ENCODE measurements at places on chromosomes 7 and 10.

- DNase-seq: no peak
These were observed 44.2 kb downstream of the JAZF1 start for GRCh38 chr7:28136420-28136819.

GRCh38 chr7:139362302-139362701 lies 2.6 kb downstream of the LUC7L2 start:
- no peak for DNase-seq

GRCh38 chr10:59324597-59324996 lies 37.8 kb downstream of the FAM13C start:
- no peak for DNase-seq

DNA sequence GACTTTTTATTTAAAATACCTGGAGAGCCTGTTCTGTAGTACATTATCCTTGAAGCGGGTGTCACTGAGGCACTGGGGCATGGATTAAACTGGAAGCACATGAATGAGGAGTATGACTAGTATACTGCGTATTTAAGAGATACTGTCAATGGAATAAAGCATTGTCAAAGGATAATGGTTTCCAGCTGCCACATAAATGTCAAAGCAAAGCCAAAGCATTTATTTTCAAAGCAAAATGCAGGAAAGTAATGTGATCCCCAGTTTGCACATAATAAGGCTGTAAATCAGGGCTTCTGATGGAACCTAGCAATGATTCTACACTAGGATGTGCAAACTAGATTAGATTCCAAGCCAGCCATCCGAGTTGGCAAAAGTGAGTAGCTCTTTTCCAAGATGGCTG lies 240.1 kb downstream of the POU6F2 start:
- DNase-seq: no peak

- DNase-seq: no peak
These were observed 10.1 kb downstream of the TBC1D12 start for GRCh38 chr10:94412449-94412848.

DNA sequence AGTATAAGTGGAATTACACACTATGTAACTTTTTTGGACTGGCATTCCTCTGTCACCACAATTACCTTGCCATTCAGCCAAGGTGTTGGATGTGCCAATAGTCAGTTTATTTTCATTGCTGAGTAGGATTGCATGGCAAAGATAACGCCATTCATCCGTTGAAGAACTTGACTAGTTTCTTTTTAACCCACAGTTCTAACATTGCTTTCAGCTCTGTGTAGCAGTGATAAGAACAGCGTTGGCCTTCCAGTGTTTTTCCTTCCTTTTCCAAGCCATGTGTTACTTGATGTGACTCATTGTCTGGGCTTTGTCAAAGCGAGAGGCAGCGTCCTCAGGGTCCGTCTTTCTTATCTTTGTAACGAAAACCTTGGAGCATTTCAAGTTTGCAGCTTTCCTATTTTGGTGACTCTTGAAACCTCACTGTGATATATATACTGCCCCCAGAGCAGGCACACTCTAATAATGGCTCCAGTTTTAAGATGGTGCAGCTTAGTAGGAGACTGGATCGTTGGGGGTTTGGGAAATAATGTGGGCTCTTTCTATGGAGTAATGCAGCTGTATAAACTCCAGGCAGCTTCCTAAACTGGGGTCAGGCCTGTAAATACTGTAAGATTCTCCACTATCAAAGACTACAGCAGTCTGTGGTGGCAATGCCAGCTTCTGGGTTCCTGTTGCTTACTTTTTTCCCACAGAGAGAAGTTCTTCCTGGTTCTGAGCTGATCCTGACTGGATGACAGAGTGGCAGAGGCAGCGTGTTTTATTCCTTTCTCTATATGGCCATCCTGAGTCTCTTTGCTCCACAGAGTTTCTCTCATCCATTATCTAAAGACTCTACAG lies 41.7 kb downstream of the AKR1E2 start:
- no peak for DNase-seq

DNA sequence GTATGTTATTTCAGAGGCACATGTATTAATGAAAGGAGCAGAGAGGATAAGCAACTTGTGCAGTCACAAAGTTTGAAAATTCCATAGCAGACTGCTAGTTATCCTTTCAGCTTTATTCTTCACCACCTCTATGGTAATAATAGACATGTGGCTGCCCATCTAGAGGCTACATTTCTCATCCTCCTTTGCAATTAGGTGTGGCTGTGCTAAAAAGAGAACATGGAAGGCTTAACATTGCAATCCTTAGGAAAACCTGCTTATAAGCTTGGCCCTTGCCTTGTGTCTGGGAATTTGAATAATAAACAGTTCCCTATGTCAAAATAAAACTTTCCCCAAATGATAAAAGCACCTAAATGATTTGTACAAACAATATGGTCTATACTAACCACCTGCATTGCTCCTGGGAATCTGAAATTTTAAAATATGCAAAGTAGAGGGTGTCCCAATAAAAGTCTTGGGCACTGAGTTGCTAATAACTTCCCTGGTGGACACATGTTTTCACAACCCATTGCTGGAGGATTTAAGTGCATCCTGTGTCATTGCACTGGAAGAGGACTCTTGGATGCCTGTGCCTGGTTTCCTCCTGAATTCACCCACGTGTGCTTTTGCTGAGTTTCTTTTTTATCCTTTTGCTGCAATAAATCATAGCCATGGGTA lies 30.5 kb downstream of the IL6 start:
- no peak for DNase-seq

- DNase-seq: no peak
These were observed 625.1 kb downstream of the DNAJB6 start for GRCh38 chr7:157961731-157962457.

GRCh38 chr7:116653204-116653603 lies 18.8 kb upstream of the MET start:
- no peak for DNase-seq

- DNase-seq: no peak
These were observed 868.0 kb downstream of the KCNMA1 start for GRCh38 chr10:76769582-76769981.

GRCh38 chr10:75718991-75719390 lies 287.6 kb downstream of the LRMDA start:
- DNase-seq: no peak

GRCh38 chr10:125370578-125370977 lies 210.2 kb upstream of the CTBP2 start:
- no peak for DNase-seq

DNA sequence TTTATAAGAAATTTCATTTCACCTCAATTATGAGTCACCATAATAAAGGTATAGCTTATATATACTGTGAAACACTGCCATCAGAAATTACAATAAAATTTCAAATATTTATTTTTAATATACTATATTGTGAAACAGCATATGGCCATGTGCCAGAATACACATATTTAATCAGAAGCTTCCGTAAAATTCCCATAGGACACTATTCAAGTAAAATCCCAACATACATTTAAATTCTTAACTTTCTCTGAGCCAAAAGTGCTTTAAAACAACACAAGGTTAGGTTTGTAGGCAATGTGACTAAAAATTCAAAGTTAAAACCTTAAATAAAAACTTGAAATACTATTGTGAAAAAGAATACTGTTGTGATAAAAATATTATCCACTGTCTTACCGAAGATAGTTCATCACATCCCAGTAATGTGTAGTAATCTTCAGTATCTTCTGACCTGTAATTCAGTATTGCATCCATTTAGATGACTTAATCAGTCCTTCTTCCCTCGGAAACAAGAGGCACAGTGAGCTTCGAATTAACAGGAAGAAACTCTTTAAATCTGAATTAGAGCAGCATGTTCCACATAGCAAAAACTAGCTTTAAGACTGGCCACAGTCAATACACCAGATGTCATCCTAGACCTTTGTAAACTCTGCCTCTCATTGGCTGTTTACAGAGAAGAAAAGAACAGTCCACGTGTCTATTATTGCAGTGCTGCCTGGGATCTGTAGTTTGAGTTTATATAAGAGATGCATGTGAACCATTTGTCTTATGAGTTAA lies at the start of gene DNAJC12:
TSS of gene DNAJC12 (minus strand) at position 648 of the 774 bp plus-strand sequence. CDS start at position 471, 177 bp downstream.
- DNase-seq: no peak

- no peak for DNase-seq
These were observed 603.4 kb downstream of the KCNMA1 start for GRCh38 chr10:77034240-77034639.

DNA sequence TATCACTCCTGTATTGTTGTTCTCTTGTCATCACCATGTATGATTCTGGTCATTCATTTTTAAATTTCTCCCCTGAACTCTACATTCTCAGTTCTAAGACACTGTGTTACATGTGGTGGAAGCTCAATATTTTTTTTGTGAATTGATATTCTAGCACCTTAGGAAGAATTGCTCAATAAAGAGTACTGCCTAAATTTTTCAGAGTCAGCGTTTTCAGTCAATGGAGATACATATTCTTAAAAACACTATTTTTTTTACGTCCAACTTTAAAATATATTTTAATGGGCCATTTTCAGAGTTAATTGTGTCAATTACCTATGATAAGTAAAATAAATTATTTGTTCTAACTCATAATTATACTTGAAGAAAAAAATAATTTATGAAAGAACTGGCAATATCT lies 210.4 kb upstream of the PLXDC2 start:
- no peak for DNase-seq

GRCh38 chr7:99089914-99090629 lies 53.8 kb downstream of the SMURF1 start:
- DNase-seq: no peak

DNA sequence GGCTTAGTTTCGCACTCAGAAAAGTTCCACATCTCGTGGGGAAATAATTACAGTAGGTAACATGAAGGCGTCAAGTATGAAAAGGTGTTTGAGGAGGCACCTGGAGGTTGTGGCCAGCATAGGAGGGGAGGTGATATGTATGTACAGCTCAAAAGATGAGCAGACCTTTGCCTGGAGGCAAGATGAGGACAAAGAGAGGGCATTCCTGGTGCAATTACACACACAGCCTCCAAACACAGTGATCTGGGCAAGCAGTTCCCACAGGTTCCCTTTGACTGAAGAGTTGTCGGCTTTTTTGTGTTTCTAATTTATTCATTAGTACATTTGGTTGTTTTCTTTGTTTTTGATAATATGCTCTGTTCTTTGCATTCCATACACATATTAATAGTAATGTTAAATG lies 46.9 kb downstream of the CDK14 start:
- DNase-seq: no peak

DNA sequence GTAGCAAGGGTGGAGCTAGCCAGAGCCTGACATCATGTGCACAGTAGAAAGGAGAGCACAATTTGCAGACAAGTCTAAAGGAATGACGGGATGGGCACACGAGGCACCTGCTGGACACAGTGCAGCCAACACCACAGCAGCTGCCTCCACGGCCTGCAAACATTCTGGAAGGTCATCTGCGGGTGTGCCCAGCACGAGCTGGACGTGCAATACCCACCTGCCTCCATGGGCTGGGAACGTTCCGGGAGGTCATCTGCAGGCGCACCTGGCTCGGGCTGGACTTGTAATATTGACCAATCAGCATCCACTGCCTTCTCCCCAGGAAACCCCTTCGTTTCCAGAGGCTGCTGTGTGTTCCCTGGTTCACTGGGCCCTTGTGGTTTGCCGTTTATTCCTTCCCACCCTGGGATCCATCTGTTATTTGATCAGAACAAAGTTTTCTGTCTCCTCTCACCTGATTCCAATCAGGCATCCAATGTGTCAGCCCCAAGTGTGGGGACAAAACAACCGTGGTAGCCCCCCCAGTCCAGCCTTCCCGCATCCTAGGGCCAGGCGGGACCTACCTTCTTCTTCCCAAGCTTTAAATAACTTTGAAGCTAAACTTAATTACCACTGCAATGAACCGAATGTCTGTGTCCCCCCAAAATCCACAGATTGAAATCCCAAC lies 243.4 kb upstream of the PPP2R2D start:
- DNase-seq: no peak

GRCh38 chr10:112653215-112653614 lies 206.2 kb downstream of the VTI1A start:
- DNase-seq: no peak

DNA sequence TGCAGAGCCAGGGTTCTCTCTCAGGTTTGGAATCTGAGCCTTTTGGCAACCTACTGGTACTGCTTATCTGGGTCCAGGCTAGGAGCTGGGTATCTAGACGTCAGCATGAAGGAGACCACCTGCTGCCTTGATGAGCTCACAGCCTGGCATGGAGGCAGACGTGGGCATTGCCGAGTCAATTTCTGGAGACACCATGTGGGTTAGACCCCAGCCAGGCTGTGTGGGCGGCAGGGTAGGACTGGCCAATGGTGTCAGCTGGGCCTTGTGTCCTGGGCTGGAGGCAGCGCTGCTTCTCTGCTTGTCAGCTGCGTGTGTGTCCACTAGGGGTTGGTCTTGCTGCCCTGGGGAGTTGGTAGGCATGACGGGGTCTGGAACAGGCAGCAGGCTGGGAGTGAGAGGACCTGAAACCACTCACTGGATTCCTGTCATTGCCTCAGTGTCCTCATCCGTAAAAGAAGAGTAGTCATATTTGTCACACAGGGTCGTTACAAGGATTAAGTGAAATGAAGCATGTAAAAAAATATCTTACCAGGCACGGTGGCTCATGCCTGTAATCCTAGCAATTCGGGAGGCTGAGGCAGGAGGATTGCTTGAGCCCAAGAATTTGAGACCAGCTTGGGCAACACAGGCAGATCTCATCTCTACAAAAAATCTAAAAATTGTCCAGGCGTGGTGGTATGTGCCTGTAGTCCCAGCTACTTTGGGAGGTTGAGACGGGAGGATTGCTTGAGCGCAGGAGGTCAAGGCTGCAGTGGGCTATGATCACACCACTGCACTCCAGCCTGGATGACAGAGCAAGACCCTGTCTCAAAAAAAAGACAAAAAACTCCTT lies 31.7 kb upstream of the ANKRD2 start:
- DNase-seq: no peak

GRCh38 chr7:10662982-10663884 lies 310.4 kb upstream of the PHF14 start:
- DNase-seq: no peak

DNA sequence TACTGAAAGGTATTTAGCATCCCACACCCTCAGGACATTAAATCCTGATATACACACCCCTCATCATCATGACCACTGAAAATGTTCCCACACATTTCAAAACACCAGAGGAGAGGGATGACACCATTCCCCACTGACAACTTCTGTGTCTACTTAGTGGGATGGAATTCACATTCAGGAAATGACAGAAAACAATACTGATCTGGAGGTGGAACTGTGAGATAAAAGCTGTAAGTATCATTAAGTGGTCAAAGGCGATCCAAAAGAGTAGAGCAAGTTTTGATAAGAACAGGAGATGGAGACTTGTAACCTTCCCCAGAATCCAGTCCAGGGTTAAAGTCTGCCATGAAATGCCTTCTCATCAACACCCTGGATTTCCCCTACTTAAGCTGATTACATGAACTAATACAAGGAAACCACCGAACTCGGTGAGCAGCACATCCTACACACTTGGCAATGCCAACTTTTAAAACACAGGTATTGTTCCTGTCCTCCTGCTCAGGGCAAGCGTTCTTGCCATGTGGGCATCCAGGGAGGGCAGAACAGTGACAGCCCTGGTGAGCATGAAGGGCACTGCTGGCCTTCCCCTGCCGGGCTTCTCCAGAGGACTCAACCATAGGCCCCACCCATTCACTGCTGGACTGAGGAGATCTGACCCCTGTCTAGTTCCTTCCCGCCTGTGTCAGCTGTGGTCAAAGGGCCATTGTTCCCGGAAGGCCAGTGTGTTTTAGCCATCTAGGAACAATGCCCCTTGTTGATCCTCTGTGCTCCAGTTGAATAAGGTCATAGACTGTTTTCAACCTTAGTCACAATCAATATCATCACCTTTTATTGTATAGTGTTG lies 85.0 kb downstream of the SGMS1 start:
- no peak for DNase-seq

Measured in activated T-helper 1 cell treated with anti-CD3 and anti-CD28 coated beads, Interleukin-2, amount 50 U/mL, for 16 hours (primary cell).